NAMALWA (cell line): ENCODE measurements at places on chromosomes 5 and 9.

DNA sequence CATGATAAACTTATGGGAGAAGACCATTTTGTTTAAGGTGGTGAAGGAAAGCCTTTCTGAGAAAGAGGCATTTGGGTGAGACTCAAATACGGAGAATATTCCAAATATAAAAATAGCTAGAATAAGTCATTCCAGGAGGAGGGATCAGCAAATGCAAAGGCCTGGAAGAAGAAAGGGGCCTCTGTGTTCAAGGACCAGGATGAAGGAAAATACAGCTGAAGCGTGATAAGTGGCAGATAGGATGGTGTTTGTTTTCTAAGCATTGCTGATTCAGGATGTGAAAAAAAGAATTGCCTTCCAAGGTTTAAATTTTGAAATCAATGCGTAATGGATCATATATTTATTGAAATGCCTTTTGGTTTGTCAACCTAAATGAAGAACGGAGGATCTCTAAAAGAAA lies 59.4 kb upstream of the CAST start:
- no peak for DNase-seq

DNA sequence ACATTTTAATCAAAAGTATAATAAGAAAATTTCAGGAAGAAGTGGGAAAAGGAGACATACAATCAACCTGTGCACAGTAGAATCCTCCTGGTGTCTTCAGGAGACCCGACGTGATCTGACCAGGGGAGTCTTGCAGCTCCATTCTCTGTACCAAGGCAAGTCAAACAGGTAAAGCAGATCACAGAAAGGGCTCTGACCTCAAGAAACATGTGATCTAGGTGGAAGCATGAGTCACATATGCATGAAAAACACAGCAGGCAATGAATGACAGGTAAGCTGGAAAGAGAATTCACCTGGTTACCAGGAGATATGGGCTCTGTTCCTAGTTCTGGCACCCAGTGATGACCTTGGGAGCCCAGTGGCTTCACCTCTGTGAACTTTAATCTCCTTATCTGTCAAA lies 19.4 kb upstream of the FABP6 start:
- DNase-seq: no peak

DNA sequence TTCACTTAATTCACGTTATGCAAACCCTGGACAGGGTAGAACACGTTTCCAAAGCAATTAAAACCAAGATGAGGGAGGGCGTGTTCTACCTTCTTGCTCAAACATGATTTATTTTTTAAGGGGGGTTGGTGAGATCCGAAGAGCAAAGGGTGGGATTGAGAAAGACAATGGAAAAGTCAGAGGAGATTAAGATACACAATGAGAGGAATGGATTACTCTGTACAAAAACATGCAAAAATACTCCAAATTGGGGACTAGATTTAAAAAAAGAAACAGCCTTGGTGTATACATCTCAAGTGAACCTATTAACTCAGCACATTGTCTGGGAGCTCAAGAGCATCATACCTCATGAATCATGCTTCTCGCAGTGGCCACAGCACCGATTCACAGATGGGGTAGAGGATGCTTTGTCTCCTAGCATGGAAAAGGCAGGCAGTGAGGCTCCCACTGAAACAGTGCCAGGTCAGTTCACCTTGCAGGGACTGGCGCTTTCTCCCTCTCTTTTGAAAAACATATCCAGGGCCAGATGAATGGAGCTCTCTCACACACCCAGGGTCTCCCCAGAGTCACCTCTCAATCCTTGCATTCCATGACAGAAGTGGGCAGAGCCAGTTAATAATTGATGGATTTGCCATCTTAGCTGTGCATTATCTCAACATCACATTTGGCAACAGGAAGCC lies 459.7 kb downstream of the BNC2 start:
- no peak for DNase-seq

- DNase-seq: no peak
These were observed 13.4 kb upstream of the RAD23B start for GRCh38 chr9:107269681-107270080.

- no peak for DNase-seq
These were observed 38.8 kb upstream of the PTPN3 start for GRCh38 chr9:109536859-109537258.
